ENCODE measurements at places on chromosomes 7 and 10.

- no peak for DNase-seq
Measured at GRCh38 chr7:30864101-30864500, 47.6 kb upstream of the AQP1 start.

DNA sequence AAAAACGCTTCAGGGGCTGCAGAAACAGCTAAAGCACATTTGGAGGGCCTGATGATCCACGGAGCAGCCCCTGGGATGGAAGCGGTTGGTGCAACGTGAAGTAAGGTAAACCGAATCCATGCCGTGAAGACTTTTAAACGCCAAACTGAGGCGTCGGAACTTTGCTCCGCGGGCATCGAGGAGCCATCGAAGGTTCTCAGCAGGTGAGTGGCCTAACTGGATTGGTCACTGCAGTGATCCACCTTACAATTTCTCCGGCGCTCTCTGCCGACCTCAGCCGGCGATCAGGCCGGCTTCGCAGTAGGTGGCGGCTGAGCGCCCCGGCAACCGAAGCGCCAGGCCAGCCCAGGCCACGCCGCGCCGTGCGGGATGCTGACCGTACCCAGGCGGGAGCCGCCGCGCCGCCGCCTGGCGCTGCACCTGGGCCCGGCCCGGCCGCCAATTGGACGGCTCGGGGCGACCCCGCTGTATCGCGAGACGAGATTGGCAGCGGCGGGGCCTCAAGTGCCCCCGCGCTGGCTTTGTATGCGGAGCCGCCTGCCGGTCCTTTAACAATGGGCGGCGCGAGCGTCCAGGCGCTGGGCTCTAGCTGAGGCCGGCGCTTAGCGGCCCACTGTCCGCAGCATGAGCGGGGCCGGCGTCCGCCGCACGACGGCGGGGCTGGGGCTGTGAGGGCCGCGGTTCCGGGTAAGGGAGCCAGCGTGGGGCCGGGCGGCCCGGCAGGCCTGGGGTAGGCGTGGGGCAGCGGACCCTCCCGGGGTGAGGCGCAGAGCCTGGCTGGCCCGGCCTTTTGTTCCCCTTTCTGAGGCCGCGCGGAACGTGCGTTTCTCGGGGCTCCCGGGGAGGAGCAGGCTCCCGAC, at the start of gene CCNJ:
CCNJ (plus strand) TSS at position 551 of the 860 bp plus-strand sequence. CDS start 811 bp downstream, outside the sequence.
- peak; percentile 6 for DNase-seq

DNA sequence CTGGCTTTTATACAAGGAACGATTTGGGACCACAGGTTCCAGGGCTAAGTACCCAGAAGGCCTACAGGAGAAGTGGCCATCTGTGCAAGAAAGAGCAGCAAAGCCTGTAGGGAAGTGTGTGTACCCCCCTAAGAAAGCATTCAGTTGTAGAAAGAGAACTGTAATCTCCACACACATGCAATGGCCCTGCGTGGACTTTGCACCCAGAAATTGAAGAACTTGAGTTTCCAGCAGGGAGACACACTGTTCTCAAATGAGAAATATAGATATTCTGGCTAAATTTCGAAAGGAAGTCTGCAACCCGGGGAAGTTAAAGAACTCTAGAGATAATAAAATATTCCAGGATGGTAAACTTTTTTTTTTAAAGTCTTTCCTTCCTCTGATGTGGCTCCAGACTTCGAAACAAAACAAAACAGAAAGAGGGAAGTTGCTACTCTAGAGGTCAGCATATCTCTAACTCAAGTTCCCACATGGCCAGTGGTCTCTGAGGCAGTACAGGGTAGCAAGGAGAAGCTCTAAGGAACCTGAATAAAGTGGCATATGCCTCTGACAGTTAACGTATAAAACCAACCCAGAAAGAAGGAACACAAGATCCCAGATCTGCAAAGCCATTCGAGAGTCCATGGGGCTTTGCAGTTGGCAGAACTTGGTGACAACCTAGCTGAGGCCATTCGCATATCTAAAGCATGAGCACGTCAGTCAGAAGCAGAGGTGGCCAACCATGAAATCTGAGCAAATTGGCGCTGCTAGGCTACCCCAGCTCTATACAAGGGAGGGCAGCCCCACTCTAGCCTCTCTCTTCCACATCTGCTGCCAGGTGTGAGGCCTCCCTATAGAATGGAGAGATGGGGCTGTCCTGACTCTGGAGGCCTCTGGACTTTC, 56.6 kb downstream of the ELMO1 start:
- DNase-seq, result no peak

GRCh38 chr7:116828281-116828680, 34.1 kb upstream of the CAPZA2 start:
- DNase-seq, result no peak

- DNase-seq, result no peak
Measured at GRCh38 chr7:100722480-100723212, 2.4 kb downstream of the EPO start.

DNA sequence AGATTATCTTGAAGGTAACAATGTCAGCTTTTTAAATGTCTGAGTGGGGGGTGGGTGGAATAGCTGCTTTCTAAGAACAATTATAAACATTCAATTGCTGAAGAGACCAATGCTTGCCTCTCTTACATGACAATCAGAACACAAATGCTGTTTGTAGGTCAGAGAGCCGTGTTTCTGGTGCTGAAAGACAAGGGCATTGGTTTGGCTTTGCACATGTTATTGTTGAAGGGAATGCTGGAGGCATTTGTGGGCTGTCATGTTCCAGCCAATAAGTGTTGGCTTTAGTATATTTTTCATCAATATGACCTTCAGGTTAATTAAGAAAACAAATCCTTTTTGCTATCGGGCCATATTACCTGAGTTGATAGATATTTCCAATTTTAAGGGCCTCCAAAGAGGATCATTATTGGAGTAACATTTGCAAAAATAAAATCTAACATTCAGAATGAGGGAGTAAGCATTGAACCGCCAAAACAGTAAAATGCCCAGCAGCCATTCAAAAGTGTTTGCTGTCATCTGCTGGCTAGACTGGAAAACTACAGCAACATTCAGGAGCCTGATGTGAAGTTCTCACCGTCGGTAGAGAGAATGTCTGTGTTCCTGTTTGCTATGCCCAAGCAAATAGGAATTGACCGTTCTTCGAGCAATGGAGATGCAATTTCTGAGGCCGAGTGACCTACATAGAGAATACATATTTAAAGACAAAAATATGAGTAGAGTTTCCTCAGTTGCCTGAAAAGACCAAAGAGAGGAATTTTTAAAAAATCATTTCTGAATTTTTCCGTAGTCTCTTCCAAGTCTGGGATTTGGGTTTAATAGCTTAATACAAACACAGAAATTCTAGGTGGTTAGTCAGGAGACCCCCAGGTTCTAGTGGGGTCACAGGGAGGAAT, 118.9 kb downstream of the APBB1IP start:
- DNase-seq, result no peak

DNA sequence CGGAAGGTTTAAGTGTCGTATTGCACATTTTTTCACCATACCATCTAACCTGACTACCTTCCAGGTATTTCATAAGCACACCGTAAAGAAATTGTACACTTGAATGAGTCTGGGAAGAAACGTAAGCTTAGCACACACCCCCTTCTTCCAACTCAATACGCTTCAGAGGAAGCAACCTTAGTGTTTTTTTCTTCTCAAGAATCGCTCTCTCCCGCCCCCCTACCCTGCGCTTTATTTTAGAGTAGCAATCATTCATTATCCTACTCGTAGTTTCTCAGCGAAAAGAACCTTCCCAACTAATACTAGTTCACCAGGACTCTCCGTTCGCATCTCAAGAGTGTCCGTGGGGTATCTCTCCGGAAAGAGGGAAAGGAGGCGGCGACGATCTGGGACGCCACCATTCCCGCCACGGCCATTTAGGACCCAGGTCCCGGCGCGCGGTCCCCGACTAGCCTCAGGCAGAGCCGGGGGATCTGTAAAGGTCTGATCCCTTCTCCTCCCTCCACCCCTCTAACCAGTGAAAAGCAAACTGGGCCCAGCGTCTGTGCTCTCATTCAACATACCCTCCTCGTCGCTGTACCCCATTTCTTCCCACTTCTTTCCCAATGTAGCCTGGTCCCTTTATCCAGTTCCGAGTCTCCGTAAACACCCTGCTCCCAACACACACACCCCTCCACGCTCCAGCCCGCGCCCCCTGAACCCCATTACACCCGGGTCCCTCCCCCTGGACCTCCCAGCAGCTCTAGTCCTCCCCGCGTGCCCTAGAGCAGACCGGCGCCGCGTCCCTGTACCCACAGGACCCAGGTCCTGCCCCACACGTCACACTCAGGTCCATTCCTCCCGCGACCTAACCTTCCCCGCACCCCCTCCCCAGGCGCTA, 16.0 kb downstream of the MYOZ1 start:
- DNase-seq, result no peak

DNA sequence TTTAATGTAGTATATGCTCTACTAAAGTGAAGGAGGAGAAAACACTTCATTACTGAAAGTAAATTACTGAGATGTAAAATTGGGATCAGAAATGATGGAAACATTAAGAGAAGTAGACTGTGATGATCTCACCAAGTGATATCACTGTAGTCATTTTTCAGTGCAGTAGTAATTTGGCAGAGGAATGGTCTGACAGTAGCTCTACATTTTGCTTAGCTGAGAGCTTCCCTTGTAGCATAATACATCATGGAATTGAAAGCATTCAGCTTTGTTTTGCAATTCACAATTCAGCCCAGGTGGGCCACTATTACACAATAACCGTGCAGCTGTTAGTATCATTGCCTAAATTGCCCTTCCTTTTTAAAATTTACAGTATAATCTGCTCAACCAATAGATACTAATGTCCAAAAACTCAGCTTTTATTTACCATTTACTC, 19.4 kb upstream of the CABCOCO1 start:
- DNase-seq, result no peak

- no peak for DNase-seq
Measured at GRCh38 chr10:34674176-34674575, 140.9 kb downstream of the PARD3 start.

- no peak for DNase-seq
Measured at GRCh38 chr10:70675496-70676161, 3.3 kb downstream of the ADAMTS14 start.

GRCh38 chr10:61628151-61628874, 34.4 kb upstream of the CABCOCO1 start:
- DNase-seq, result no peak

DNA sequence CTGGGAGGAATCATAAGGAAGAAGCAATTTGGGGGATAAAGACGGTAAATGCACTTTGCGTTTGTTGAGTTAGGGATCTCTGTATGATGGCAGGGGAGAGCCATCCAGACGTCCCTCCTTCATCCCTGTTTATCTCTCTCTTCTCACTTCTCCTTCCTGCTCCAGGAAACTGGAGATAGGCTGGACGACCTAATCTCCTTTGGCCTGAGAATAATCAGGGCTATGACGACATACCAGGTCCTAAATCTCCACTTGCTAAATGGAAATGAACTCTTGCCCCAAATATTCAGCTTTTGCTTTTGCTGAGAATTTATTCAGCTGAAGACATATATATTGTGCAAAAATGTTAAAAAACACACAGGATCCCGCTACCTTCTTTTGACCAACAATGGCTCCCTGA, 182.9 kb upstream of the INHBA start:
- DNase-seq, result no peak

GRCh38 chr10:118692872-118693271, 61.9 kb downstream of the CACUL1 start:
- DNase-seq, result no peak

- no peak for DNase-seq
Measured at GRCh38 chr7:117231047-117231359, 91.9 kb downstream of the WNT2 start.

DNA sequence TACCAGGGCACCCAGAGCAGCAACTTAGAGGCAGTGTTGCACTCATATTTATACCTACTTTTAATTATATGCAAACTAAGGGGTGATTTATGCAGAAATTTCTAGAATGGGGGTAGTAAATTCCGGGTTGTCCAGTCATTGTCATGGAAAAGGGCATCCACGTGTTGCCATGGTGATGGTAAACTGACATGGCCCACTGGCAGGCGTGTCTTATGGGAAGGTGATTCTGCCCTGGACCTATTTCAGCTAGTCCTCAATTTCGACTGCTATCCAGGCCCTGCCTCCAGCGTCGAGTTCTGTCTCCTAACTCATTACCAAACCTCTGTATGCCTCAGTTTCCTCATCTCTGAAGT, 12.8 kb downstream of the SNX8 start:
- no peak for DNase-seq

GRCh38 chr7:132739271-132739955, 163.1 kb upstream of the PLXNA4 start:
- no peak for DNase-seq

DNA sequence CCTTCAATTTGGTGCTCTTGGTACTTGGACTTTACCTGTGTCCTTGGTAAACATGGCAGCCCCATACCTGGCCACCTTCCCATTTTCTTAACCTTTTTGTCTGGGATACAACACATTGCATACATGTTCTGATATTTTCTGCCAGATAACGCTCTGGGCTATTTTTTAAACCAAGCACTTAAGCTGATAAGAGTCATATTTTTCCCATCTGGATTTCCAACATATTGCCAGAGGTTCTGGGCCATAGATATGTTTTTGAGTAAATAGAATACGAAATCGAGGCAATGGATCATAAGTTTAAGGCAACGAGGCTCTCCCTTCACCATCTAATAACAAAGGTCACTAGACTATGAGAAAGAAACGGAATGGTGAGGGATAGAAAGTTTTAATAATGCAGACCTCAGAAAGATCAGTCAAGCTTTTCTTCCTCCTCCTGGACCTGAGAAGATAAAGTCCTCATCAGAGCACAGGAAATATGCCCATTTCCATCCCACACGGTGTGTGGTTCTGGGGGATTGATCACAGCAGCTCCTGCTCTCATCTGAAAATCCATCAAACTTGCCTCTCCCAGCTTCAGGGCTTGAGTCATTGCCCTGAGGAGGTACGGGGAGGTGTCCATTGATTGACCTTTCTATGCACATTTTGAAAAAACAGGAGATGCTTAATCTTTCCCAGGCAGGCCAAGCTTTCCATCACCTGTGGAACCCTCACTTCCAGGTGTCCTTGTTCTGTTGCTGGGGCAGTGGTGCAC, 257.2 kb downstream of the GFRA1 start:
- DNase-seq, result no peak

DNA sequence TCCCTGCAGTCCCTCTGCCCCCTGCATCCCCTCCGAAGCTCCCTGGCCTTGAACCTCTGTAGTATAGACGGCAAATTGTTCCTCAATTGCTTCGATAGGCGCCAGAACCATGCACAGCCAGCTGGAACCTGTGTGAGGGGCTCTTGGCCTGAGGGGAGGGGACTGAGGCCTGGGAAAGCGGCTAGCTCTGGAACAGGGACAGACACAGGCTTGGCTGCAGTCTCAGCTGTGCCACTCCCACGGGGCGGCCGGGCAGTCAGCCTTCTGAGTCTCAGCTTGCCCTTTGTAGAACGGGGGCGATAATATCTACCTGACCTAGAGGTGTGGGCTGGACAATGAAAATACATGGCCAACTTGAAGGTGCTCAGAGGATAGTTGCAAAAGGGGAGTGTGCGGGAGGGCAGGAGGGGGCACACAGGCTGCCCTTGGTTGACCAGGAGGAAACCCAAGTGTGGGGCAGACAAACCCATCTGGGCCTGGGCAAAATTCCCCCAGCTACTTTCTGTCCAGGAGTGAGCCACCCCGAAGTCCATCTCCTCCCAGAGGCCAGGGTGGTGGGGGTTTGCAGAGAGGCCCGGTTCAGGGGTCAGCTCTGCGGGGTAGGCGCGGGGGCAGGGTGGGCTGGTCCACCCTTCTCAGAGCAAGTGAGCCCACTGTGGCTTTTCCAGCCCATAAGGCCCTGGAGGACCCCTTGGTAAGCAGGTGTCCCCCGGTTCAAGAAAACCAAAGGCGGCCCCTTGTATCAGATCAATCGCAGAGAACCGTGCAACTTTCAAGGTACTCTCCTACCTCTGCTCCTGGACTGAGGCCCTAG, 4.6 kb downstream of the CRYGN start:
- DNase-seq, result no peak

Measured in SIG-M5 (cell line).